Natural killer cell (primary cell): ENCODE measurements at places on chromosomes 4 and X. TPM values are rescaled to one million over a fixed set of nuclear protein-coding genes. Genes with fewer than 3 reads are reported as not detected.

GAGE2A gene
- total RNA-seq = not detected

DNA sequence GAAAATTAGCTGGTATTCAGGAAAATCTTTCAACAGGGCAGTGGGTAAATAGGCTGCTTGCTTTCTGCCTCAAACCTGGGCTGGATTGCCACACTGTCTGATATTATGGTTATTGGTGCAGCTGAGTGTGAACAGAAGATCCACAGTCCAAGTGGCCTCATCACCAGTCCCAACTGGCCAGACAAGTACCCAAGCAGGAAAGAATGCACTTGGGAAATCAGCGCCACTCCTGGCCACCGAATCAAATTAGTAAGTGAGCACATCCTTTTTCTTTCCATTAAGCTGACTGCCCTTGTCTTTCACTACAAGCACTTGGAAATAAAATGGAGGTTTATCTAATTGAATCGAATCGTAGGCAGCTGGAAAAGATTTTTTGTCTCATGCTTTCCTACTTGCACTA, 204.7 kb downstream of the TLL1 start:
- H3K36me3 ChIP-seq = no peaks in the 10 kb centered on the region
- H3K4me3 ChIP-seq = no peak overlapping the region
- H3K4me1 ChIP-seq = no peaks in the 10 kb centered on the region
- H3K27me3 ChIP-seq = no peaks in the 10 kb centered on the region

TDO2 gene
- total RNA-seq = not detected

- DNase-seq = no peak
- H3K36me3 ChIP-seq = peaks cover 3% of the 10 kb centered on the region
- no peaks in the 10 kb centered on the region for H3K27me3 ChIP-seq
- no peak overlapping the region for H3K27ac ChIP-seq
- H3K4me3 ChIP-seq = no peak overlapping the region
Measured at GRCh38 chrX:139877710-139878414, 55.0 kb downstream of the ATP11C start.

DNA sequence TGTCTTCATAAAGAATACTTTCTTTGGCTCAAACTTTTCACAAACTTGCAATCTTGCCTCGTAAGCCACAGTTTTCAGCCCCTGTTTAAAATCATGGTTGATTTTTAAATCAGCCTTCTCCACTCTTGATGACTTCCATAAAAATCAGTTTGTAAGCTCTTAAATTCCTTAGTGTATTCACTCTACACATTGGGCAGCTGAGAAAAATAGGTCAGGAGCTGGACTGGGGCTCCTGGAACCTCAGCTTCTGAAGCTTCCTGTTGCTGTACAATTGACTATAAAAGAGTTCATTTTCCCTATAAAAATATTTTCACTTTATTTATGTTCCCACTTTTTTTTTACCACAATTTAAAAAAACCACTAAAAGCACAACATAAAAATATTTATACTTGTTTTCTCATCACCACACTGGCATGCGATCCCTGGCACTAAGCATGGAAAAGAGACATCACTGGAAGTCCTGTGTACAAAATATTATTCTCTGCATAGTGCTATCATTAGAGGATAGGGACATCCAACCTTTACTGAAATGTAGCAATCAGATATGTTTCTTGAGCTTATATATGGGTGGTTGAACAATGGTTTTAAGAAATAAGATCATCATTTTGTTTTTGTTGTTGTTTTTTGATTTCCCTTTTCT, 345.7 kb downstream of the FBXO8 start:
- no peak overlapping the region for H3K27ac ChIP-seq
- no peaks in the 10 kb centered on the region for H3K27me3 ChIP-seq
- H3K4me1 ChIP-seq = no peaks in the 10 kb centered on the region

RHOH gene
- total RNA-seq = 233 TPM

DNA sequence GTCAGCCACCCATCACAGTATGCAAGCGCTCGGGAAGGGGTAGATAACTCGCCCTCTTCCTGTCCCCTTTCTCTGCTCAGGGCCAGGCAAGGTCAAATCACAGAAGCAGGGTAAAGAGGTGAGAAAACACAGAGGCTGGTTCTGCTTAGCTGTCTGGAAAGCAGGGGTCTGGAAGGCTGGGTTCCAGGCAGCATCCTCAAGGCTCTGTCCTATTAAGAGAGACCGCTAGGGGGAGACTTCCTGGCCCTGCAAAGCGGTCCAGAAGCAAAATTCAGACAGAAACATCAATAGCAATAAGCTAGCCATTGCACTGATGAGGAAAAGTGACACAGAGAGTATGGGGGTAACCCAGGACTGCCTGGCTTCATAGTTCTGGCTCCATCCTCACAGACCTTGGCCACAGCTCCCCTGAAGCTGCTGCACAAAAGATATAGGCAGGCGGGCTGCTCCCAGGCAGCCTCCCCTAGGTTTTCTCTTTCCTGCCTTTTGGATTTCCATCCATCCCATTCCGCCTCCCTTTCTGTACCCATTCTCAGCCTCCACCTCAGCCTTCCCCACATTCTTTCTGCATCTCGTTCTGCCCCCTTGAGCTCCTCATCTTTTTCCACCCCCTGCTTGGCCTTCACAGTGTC, 308.5 kb downstream of the EVC2 start:
- no peak for DNase-seq
- no peak overlapping the region for H3K27ac ChIP-seq
- H3K4me3 ChIP-seq = no peak overlapping the region
- H3K27me3 ChIP-seq = no peaks in the 10 kb centered on the region
- no peaks in the 10 kb centered on the region for H3K36me3 ChIP-seq
- H3K4me1 ChIP-seq = no peaks in the 10 kb centered on the region

DNA sequence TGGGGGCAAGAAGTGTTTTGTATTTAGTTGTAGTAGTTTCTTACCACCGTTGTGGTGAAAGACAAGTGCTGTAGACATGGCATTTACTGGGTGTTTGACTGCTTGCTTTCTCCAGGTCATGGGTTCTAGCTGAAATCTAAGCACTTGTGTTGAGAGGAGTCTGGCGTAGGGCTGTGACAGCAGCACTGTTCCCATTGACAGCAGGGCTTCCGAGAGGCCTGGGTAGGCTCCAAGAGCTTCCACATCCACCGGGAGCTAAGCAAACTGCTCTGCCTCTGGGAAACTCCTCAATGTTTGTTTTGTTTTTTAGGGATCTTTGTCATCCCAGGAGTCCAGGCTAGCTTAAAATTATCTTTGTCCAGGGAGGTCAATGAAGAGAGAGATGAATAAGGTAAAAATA, 44.3 kb downstream of the BMPR1B start:
- H3K4me3 ChIP-seq = no peak overlapping the region
- H3K27ac ChIP-seq = no peak overlapping the region
- no peaks in the 10 kb centered on the region for H3K27me3 ChIP-seq
- no peak for DNase-seq
- no peaks in the 10 kb centered on the region for H3K36me3 ChIP-seq
- H3K4me1 ChIP-seq = no peaks in the 10 kb centered on the region

DNA sequence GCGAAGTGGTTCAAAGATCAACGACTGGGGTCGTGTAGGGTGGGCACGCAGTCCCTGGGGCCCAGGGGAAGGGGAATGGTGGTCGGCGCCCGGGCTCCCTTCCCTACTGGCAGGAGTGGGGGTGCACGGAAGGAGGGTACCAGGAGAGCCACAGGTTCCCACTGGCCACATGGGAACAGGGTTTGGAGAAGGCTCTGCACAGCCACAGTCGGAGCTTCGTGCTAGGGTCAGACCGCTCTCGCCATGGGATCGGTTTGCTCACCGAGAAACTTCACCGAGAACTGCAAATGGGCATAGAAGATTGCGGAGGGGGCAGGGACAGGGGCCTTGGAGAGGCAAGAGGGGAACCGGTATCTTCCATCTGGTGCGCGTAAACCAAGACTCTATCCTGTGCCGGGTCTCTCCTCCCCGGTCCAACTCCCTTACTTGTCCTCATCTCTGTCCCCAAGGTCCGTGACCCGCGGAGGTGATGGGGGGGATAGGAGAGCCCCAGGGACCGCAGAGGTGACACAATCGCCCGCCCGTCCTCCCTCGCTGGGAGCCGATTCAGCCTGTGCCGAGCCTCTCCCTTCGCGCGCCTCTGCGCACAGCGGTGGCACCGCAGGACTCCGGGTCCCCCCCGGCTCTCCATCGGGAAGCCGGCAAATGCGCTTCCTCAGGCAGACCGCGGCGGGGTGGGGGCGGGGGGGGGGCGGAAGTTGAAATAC, 1.0 kb downstream of the SCD5 start:
- H3K27ac ChIP-seq = no peak overlapping the region
- no peaks in the 10 kb centered on the region for H3K36me3 ChIP-seq
- peak overlapping the region; percentile 73 for H3K4me3 ChIP-seq
- peaks cover 20% of the 10 kb centered on the region for H3K4me1 ChIP-seq
